ENCODE measurements at places on chromosomes 3 and 15.

DNA sequence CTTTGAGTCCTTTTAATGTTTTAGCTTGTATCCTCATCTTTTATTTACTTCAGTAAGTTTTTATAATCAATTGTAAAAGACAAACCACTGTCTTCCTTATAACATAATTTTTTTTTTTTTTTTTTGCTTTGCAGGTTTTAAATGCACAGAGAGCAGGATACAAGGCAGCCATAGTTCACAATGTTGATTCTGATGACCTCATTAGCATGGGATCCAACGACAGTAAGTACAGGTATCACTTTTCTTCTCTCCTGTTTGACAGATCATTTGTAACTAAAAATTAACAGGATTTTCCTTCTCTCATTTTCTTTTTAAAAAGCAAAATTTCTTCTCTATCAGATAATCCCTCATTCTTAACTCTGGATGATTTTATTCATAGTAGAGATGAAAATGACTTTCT lies 75.4 kb downstream of the PFN2 start:
- no peak for DNase-seq

- DNase-seq = no peak
Observed at GRCh38 chr3:152703245-152703890, 131.6 kb upstream of the P2RY1 start.

DNA sequence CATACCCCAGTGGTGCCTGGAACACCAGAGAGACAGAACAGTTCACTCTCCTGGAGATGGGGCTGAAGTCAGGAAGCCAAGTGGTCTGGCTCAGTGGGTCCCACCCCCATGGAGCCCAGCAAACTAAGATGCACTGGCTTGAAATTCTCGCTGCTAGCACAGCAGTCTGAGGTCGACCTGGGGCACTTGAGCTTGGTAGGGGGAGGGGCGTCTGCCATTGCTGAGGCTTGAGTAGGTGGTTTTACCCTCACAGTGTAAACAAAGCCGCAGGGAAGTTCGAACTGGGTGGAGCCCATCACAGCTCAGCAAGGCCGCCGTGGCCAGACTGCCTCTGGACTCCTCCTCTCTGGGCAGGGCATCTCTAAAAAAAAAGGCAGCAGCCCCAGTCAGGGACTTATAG lies 272.0 kb downstream of the KLF13 start:
- DNase-seq = peak; percentile 48

DNA sequence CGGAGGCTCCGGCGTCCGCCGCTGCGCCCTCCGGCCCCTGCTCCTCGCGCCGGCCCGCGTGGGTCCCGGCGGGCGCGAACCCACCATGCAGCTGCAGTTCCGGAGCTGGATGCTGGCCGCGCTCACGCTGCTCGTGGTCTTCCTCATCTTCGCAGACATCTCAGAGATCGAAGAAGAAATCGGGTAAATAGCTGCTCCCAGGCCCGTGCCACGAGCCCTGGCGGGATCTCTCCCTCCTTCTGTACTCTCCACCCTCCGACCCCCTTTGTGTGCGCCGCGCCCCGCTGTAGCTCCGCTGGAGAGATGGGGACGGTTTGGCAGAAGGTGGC lies 263 bp downstream of the ST8SIA2 start:
- DNase-seq = peak; percentile 13

DNA sequence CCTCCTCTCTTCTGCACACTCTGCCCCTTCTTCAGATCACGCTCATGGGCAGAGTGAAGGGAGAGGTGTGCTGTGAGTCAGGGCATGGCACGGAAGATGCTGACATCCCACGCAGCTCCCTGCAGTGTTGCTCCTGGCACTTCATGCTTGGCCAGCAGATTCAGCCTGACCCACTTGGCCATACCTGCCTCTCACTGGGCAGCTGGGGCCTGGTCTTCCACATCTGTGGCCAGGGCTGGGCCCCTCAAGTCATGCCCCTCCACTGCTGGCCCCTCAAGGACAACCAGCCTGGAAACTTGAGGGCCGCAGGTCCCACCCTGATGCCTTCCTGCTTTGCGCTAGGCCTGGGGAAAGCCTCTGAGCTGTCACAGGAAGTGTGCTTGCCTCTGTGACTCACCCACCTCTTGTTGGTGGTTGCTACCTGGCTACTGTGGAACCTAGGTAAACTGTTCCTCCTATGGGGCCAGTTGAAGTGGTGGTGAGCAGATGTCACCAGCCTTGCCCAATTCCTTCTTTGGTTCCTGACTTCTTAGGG lies 48.7 kb downstream of the BSN start:
- no peak for DNase-seq

- no peak for DNase-seq
Observed at GRCh38 chr3:115671761-115672455, 48.6 kb downstream of the GAP43 start.

DNA sequence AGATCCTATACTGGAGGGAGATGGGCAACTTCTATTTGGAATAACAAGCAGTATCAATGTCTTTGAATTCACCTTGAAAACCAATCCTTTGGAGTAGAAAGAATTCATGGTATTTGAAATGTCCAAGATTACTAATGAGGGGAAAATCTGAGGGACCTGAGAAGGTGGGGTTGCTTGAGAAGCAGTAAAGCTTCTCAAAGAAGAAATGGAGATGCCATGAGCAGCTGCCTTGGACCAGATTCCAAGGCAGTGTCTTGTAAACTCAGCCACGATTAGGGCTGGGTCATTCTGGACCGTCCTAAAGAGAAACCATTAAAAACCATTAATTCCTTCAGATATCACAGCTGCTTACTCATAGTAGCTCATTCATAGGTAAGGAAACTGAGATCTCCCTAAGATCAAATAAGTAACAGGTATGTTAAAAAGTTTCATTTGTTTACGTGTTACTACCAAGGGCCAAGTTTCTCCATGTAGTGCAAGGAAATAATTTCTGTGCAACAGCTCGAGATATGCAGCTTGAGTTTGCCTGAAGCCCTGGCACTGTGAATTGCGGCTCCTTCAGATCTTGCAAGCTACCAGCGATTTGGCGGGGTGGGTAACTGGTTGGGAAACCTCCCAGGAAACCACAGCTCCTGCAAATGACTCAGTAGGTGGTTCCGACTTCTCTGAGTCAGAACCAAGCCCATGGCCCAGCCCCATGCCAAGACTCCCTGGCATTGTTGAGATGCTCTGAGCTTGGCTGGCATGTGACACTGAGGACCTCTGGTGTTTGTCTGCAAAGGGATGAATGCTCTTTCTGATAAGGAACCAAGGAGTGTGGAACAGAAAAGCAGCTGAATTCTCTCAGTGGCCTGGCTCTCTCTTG lies 296.8 kb downstream of the RORA start:
- peak; percentile 15 for DNase-seq
